ENCODE measurements at places on chromosomes 3 and 15.

GRCh38 chr3:134333522-134334181 lies 40.6 kb downstream of the AMOTL2 start:
- no peak for DNase-seq

GRCh38 chr15:38705436-38706219 lies 141.0 kb upstream of the RASGRP1 start:
- DNase-seq = no peak

- no peak for DNase-seq
Observed at GRCh38 chr3:190064112-190064511, 56.6 kb downstream of the P3H2 start.

DNA sequence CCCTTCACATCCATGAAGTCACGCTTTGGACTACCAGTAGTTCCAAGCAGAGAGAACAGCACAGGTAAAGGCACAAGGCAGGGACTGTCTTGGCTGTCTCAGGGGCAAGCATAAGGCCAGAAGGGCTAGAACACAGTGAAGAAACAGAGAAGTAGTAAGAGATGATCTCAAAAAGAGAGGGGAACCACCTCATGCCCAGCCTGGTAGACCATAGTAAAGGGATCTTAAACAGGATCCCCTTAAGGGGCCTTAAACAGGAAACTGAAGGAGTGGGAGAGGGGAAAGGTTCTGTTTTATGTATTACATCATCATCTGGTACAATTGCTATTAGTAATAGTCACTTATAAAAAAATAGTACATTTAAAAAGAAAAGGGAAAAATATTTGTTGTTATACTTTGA lies 25.8 kb downstream of the P2RY1 start:
- peak; percentile 86 for DNase-seq

DNA sequence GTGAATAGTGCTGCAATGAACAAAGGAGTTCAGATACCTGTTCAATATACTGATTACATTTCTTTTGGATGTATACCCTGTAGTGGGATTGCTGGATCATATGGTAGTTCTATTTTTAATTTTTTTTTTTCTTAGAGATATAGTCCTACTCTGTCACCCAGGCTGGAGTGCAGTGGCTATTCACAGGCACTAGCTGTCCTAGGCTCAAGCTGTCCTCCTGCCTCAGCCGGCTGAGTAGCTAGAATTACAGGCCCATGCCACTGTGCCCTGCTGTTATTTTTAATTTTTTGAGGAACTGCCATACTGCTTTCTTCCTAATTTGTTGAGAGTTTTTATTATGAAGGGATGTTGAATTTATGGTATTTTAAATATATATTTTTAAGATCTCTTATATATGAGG lies 23.0 kb upstream of the CACNA2D3 start:
- DNase-seq = no peak

DNA sequence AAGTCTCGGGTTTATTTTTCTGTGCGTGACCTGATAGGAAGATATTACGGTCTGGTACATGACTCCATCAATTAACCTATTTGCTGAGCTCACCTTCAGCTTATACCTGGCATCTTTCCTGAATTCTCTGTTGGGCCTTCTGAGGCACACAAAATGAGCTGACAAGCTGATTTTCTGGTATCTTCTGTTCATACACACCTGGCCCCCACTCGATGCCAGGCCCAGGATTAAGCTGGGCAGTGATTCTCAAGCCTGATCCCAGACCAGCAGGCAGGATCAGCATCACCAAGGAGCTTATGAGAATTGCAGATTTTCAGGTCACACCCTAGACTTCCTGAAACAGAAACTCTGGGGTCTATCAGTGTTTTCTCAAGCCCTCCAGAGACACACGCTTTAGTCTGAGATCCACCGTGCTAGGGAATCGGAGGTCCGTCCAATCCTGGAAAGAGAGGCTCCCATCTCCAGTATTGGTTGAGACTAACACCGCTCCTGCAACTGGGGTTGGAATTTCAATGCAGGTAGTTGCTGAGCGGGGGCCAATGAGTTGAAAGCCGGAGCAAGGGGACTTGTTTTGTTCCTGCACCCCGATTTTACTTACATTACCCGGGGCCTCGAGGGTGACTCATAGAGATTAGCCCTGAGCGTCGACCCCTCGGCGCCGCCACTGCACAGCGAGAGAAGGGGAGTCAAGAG lies 636 bp upstream of the EIF1B start:
- DNase-seq = no peak

GRCh38 chr3:25945836-25946235 lies 155.9 kb downstream of the OXSM start:
- no peak for DNase-seq

- DNase-seq = no peak
Observed at GRCh38 chr3:81303321-81303720, 458.1 kb downstream of the GBE1 start.

DNA sequence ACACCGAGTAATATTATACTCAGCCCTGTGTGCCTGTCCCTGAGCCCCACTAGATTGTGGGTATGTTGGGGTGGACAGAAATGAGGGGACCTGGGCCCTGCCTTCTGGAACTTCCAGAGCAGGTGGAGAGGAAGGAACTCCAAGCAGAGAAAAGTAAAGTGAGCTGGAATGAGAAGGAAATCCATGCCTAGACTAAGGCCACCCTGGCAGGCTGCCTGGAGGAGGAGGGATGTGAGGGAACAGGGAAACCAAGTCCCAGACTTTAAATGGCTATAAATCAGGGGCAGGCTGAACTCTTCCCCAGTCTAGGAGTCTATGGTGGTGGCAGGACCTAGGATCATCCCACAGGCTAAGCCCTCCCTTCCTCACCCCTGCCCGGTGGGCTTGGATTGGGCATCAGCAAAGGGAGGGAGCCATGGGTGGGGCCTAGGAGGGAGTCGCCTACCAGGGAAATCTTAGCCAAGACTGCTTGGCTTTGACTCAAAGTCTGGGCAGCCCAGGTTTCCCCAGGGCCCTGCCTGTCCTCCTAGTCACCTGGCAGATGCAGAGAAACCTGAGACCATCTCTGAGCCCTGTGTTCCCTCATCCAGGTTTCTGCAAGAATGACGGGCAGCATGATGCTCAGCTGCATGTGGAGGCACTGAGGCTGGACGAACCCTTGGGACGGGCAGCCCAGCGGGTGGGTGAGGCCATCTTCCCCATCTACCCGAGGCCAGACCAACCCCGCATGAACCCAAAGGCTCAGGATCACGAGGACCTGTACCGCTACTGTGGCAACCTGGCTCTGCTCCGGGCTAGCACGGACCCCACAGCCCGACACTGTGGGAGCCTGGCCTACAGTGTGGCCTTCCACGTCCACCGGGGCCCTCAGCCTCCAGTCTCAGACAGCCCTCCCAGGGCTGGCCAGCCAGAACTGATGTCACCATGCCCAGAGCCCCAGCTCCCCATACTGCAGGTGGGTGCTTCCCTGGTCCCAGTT lies 15.6 kb upstream of the STRA6 start:
- DNase-seq = no peak

DNA sequence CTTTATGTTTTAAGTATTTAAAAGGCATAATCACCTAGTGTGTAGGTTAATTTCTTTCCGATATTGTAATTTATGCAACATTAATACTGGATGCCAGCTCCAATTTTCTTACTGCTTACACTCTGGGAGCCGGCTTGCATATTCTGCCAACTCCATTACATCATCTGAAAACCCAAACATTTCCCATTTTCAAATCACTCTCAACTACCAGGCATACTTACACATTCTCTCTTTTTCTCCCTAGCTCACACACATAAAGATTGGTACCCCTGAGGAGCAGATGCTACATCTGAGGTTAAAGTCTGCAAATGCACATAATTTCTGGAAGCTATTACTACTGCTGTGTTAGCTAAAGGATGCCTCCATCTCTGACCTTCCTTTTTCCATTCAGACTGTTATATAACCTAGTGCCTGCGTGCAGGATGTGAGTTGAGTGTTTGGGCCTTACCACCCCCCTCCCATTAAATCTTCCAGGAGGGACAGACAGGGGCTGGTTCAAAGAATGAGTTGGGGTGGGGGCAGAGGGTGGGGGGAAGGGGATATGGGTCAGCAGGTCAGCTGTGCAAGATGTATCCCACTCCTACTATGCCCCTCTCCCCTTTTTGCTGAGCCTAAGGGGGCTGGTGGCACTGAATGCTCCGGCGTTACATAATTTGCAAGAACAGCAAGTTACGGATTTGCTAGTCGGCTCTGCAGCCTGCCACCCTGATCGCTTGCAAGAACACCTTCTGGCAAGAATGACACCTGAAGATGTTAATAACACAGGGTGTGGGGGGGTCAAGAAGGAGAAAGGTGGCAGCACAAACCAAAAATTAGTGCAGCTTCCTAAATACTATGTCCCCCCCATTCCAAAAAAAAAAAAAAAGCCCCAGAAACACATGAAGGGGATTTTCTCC lies 2.5 kb downstream of the RORA start:
- no peak for DNase-seq

GRCh38 chr15:22839046-22839695 lies 705 bp downstream of the NIPA2 start:
- peak; percentile 43 for DNase-seq

DNA sequence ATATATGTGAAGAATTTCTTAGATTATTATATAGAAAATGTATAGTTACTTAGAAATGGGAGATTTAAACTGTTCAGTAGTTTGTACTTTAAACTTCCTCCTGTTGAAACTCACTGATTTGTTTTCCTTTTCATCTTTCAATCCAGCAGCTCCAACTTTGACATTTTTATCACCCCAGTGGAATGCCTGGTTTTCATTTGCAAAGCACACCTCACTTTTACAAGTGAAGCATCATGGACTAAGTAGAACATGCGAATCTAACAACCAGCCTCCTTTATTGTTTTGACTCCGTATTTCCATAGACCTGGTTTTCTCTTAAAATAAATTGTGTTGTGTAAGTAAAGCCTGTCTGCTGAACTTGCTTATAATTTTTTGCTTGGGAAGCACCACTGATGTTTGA lies 97.8 kb upstream of the ROBO2 start:
- no peak for DNase-seq

DNA sequence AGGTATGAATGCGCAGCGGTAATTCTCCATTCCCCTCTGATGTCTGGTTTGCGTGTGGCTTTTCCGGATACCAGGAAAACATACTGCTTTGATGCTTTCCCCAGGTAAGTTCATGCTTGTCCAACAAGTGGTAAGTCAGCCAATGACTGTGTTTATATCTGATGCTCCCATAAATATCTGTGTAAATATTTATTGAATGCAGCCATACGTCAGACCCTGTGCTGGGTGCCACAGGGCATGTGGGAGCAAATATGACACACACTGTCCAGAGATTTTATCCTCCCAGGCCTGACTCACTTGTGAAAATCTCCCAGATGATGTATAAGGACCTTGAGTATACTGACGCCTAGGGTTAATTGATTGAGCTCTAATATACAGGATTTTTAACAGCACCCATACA lies 29.6 kb upstream of the CEMIP start:
- no peak for DNase-seq

- no peak for DNase-seq
Observed at GRCh38 chr3:195137638-195138588, 133.0 kb downstream of the XXYLT1 start.

- no peak for DNase-seq
Observed at GRCh38 chr3:141057436-141057835, 6.3 kb downstream of the SPSB4 start.

- DNase-seq = no peak
Observed at GRCh38 chr3:9412293-9412692, 14.9 kb downstream of the SETD5 start.

GRCh38 chr15:51884517-51885236 lies 55.2 kb downstream of the TMOD3 start:
- peak; percentile 9 for DNase-seq

GRCh38 chr3:110494093-110494490 lies 577.5 kb upstream of the NECTIN3 start:
- no peak for DNase-seq

DNA sequence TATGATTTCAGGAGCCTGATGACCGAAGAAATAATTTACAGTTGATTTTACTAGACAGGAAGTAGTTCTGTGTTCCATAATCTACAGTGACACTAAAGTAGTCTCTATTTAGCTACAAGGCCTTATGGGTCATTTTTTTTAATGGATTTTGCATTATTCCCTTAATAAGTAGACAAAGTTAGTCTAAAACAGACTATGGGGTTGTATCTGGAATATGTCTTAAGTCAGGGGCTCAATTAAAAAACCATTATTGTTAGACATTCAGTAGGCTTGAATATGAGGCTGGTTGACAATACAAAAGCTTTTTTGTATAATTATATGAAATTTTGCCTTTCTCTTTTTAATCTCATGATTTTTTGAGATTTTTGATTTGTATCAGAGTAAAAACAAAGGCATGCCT lies 820.0 kb upstream of the SEMA6D start:
- no peak for DNase-seq

GRCh38 chr3:37163262-37164015 lies 10.9 kb downstream of the LRRFIP2 start:
- no peak for DNase-seq

DNA sequence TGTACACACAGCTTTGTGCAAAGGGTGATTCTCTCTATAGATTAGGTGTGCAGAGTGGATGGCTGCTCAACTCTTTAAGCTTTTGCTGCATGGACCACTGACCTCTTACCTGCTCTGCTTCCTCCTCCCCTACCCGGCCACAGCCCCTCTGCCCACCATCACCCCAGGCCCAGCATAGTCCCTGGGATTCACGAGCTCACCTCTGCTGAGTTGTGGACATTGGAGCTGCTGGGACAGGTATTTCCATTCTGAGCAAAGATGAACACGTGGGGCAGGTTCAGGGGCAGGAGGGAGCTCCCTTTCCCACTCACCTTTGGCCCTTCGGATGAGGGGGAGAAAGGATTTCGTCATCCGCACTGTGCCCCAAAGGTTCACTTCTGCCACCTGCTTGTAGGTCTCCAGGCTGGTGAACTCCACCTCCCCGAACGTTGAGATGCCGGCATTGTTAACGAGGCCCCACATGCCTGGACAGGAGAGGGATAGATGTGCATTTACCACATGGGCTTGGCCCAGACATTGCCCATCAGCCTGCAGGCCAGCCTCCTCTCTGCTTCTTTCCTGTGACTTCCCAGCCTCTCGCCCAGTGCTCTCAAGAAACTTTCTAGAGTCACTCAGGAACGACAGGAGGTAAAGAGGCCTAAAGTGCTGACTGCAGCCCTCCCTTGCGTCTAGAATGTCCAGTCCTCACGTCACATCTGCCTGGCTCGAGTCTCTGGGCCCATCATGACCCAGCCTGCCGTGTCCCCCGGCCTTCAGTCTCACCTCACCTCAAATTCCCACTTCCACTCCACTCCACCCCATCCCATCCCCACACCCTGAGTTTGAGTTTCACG lies 41.6 kb downstream of the BDH1 start:
- no peak for DNase-seq

- no peak for DNase-seq
Observed at GRCh38 chr3:193240436-193240849, 579 bp upstream of the PLAAT1 start.

- no peak for DNase-seq
Observed at GRCh38 chr3:113714702-113715101, 18.3 kb upstream of the USF3 start.

- no peak for DNase-seq
Observed at GRCh38 chr15:98422130-98422478, 226.2 kb upstream of the IGF1R start.

DNA sequence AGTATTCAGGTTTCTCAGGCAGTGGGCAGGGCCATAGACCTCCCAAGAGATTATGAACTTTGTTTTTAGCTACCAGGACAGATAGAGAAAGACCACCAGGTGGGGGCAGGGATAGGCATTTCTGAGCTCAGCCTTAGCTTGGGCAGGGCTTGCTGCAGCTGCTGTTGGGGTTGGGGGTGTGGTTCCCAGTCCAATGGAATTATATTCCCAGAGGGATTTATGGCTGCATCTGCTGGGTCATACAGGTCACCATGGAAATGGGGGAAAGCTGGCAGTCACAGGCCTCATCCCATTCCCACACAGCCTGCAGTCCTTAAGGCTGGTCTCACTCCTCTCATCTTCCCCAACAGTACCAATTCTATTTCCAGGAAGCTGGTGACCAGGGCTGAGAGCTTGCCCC lies 144.6 kb upstream of the ZPLD1 start:
- DNase-seq = no peak

GRCh38 chr3:122987736-122988319 lies 39.7 kb downstream of the SEMA5B start:
- DNase-seq = no peak

Measured in inflammatory macrophage treated with lipopolysaccharide for 4 hours (primary cell).